Right renal cortex interstitium (tissue), 3 donors: ENCODE measurements at places on chromosomes 6 and 20. TPM values are rescaled to one million over a fixed set of nuclear protein-coding genes. Genes with fewer than 3 reads are reported as not detected.

Gene ARMH2
- polyA plus RNA-seq = not detected

Gene PRKN
- 9.2 TPM for polyA plus RNA-seq

Gene MDFI
- 32.0 TPM for polyA plus RNA-seq

Gene NHSL1
- 10.8 TPM for polyA plus RNA-seq

Gene GPSM3
- 9.9 TPM for polyA plus RNA-seq

Gene ZDHHC14
- 19.5 TPM for polyA plus RNA-seq

Gene TMC2
- polyA plus RNA-seq = 0.18 TPM

Gene ZMYND8
- 42.8 TPM for polyA plus RNA-seq

Gene MYMX
- 0.65 TPM for polyA plus RNA-seq

Gene HLA-E
- polyA plus RNA-seq = 114 TPM

Gene SAPCD1
- polyA plus RNA-seq = 2.1 TPM

- DNase-seq = no peak
Observed at GRCh38 chr6:45156075-45156474, 172.1 kb upstream of the RUNX2 start.

GRCh38 chr20:32539026-32539816 is 45.9 kb downstream of the NOL4L start:
- no peak for DNase-seq

DNA sequence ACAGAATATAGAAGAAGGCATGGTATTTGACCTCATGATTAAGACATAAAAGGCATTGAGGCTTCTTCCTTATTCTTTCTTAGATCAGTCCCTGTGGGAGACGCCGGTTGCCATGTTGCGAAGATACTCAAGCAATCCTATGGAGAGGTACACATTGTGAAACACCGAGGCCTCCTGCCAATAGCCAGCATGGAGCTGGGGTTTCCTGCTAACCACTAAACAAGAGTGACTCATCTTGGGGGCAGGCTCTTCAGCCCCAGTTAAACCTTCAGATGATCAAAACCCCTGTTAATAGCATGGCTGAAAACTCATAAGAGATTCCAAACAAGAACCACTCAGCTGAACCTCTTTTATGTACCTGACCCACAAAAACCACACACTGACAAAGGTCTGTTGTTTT is 478.8 kb downstream of the CD83 start:
- DNase-seq = no peak

DNA sequence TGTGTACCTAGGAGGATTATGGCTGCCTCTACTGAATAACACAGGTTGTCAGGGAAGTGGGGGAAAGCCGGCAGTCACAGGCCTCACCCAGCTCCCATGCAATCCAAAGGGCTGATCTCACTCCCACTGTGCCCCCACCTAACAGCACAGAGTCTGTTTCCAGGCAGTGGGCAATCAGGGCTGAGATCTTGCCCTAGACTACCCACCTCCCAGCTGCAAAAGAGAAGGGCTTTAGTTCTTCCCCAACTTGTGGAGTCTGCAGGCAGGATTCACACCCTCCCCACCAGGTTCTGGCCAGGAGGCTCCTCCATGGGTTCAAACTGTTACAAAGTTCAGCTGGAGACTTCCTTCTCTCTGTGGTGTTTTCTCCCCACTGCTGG is 66.0 kb upstream of the OLIG3 start:
- no peak for DNase-seq

DNA sequence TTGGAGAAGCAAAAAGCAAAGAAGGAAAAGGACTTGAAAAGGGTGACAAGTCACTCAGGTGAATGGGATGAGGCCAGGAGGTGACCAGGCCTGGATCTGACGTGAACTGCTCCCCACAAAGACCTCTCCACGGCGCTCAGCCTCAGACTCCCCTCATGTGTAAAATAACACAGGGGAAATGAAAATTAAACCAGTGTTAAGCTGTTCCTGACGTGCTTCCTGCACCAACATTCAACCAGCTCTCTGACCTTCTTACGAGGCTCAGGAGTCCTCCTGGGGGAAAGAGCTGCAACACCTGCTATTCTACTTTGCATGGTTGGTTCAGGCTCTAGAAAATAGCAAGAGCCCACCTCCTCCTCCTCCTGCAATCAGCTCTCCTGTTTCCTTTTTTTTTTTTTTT is 256.7 kb downstream of the ATXN1 start:
- DNase-seq = no peak

- no peak for DNase-seq
Observed at GRCh38 chr20:21703717-21704407, 1.6 kb upstream of the PAX1 start.

DNA sequence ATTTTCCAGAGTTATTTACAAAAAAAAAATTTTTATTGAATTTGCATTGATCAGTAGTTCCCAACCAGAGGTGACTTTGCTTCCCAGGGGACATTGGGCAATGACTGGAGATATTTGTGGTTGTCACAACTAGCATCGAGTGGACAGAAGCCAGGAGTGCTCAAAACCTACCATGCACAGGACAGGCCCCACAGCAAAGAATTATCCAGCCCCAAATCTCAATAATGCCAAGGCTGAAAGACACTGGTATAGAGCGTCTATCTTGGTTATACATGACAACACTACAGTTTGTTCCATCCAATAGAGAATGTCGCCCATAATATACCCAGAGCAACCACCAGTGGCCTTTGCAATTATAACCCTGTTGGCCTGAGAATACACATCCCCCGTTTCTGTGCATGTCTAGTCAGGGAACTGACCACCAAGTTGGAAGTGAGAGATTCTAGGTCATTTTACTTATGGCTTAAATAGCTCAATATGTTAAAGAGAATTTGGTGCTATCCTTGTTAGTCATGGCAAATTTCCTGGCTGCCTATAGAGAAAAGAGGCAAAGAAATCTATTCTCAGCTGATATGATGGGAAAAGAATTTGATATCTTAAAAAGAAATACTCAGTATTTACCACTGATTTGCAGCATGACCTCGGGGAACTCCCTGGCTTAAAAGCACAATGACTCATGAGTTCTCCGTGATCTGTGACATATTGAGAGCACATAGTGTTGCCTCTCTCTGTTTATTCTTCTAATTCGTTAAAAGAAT is 76.0 kb upstream of the ADTRP start:
- DNase-seq = no peak

DNA sequence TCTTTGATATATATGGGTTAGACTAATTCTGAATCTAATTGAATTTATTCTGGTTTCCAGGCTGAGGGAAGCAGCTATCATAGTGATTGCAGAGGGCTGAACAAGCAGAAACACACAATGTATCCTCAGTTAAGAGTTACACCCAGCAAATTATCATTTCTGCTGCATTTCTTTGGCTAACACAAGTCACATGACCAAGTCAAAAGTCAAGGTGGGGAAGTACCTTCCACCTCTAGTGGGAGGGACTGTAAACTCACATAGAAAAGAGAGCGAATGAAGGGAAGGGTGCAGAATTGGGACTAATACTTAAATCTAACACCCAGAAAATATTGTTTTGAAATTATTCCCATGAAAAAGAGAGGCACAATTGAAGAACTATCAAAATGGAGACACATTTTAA is 719.7 kb upstream of the MMS22L start:
- no peak for DNase-seq

DNA sequence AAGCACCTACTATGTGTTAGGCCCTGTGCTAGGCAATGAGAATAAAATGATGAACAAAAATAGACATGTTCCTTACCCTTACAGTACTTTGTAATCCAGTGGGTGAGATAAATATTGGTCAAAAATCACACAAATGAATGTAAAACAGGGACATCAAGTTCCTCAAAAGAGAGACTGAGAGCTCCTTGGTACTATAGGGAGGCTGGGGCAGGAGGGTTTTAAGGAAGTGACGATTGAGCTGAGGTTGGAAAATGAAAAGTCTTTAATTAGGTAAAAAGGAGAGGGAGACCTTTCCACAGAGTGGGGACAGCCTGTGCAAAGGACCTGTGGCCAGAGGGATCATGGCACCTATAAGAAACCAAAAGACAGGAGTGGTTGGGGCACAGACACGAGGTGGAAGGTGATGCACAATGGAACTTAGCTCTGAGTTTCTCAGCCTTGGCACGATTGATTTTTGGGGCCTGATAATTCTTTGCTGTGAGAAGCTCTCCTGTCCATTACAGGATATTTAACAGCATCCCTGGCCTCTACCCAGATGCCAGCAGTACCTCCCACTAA is 140.3 kb downstream of the CEP57L1 start:
- DNase-seq = no peak

- no peak for DNase-seq
Observed at GRCh38 chr20:6613280-6613861, 154.1 kb upstream of the BMP2 start.

- no peak for DNase-seq
Observed at GRCh38 chr6:26301638-26302037, 63.4 kb upstream of the BTN3A2 start.

DNA sequence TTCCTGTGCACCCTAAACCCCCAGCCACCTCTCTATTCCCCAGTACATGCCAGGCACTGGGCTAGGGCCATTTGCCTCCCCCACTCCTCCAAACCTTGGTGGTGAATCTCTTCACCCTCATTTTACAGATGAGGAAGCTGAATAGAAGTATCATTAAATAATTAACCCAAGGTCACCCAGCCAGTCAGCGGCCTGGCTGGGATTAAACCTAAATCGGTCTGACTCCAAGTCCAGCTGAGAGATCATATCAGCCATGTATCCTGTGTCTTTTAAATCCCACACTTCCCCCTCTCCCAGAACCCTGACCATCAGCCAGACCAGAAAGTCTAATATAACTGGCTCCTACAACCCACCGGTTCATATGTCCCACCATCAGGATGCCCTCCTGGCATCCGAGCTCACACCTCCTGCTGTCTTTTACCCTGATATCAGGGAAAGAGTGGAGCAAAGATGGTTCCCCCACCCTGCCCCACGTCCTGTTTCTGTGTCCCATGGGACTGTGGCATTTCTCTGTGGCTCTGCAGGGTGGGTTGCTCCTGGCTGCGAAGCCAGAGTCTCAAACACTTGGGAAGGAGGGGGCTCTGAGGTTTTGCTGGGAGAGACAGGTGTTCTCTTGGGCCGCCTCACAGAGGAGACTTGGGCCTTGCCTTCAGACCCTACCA is 145.3 kb downstream of the VEGFA start:
- no peak for DNase-seq

GRCh38 chr20:62832212-62832922 is 15.5 kb downstream of the COL9A3 start:
- DNase-seq = no peak

DNA sequence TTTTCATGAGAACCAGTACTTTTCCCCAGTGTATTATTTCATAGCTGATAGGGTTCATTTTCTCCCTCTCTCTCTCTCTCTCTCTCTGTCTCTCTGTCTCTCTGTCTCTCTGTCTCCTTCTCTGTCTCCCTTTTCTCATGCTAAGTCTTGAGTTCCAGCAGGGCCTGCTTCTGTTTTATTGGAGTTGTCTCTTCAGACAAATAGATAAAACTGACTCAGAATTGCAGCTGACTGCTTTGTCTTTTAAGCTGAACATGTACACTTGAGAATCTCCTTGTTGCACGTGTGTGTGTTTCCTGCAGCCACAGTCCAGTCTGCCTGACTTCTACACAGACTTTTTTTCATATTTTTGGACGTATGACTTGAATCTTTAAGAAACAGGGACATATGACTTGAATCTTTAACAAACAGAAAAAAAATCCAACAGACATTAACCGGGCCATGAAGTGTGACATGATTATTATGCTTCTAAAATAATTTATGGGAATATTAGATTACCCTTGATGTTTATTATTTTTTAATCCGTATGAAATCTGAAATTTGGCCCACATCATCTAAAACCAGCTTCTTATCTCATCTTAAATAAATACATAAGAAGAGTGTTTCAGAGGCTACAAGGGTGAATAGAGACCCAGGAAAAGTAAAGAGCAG is 71.5 kb downstream of the JAG1 start:
- no peak for DNase-seq

GRCh38 chr6:36343109-36343680 is 6.5 kb upstream of the BNIP5 start:
- DNase-seq = no peak

DNA sequence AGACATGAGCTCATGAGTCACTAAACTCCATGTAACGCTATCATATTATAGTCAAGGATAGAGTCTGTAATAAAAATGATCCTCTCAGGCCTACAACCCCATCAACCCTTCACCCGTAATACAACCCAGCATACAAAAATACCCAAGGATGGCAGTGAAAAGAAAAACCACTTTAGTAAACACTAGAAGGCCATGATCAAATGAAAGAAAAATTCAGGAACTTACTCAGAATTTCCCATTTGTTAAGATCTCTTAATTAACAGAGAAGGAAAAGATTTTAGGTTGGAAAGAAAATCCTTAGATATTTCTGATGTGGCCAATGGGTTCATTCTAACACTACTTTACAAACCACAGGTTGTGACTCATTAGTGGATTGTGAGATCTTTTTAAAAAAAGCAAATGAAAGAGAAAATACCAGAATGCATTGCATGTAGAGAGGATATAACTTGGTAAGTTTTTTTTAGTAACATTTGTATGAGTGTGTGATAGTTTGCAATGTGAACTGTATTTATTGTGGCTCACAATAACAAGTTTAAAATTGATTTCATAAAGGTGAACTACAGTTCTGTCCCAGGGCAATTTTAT is 8.0 kb upstream of the UBE2J1 start:
- DNase-seq = no peak

DNA sequence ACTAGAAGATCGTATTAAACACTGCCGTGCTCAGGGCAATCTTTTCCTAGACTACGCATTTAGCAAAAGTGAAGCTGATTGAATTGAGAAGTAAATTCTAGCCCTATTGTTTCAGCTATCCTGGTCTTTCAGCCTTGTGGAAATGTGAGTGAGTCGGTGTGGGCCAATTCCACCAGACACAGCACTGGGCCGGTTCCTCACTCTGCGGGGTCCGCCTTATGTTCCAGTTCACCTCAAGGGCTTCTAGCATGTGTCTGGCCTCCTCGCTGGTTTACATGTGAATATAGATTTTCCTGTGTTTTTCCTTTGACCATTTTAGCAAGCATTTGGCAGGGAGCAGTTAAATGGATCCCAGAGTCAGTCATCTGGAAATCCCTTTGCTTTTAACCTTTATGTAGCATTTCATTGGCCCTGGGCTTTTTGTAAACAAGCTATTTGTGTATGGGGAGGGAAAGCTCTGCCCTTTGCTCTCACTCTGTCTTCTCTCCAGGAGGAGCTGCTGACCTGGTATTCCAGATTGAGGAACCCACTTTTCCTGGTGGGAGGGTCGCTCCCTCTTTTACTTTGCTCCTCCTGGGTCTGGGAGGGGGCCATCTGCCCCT is 12.4 kb upstream of the GTSF1L start:
- DNase-seq = no peak

- peak; percentile 80 for DNase-seq
Observed at GRCh38 chr6:37137201-37138090, 32.5 kb upstream of the PIM1 start.

DNA sequence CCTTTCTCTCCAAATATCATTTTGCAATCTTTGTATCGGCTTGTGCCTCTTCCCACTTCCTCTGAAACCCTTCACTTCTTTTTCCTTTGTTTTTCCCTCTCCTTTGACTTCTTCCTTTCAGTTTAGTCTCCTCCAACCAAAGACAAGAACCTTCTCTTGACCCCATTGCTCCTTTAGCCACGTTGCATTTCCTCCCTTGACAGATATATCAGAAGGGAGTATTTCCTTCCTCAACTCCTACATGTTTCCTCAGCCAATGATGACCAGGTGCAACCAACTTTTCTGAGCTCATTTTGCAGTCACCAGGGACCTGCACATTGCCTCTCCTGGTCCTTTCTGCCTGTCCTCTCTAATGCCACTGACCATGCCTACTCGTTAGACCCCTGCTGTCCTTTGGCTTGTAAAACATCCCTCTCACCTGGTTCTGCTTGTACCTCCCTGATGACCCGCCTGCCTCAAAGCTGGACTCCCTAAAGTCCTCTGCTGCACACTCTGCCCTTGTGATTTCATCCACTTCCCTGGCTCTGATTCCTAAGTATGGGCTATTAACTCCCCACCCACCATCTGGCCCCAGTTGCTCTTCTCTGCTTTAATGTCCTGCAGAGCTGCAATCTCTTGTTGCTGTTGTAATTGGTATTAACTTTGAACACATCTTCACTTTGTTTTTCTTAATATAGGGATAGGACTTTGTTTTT is 27.4 kb downstream of the SLC22A16 start:
- DNase-seq = no peak
